ENCODE measurements at places on chromosomes 2 and 18. TPM values are rescaled to one million over a fixed set of nuclear protein-coding genes. Genes with fewer than 3 reads are reported as not detected.

TUBB8B gene
- not detected for total RNA-seq

FAM237A gene
- total RNA-seq = not detected

SLC4A5 gene
- under 0.01 TPM for total RNA-seq

DSG1 gene
- total RNA-seq = not detected

CNDP1 gene
- not detected for total RNA-seq

SYT4 gene
- total RNA-seq = not detected

IL1B gene
- total RNA-seq = 0.26 TPM

SOCS6 gene
- 44.1 TPM for total RNA-seq

MTCL1 gene
- 56.0 TPM for total RNA-seq

KIF5C gene
- total RNA-seq = 0.17 TPM
